ENCODE measurements at places on chromosomes 6 and 20. TPM values are rescaled to one million over a fixed set of nuclear protein-coding genes. Genes with fewer than 3 reads are reported as not detected.

DNA sequence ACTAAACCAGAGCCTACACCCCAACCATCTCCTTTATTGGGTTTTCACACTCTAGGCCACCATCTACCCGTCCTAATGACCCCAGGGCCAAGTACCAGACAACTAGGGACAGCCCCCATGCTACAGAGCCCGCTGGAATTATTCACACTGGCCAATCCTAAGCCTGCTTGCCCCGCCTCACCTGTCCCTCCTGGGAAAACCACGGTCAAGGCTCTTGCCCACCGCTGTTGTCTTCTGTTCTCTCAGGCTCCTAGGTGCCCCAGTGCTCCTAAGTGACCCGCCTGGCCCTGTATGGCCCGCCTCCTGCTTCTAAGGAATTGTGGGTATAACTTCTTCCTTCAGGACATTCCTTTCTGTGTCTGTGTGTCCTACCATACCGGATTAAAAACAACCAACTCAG, 453.4 kb downstream of the CD83 start:
- H3K4me1 ChIP-seq: peaks cover 6% of the 10 kb centered on the region
- DNase-seq: no peak
- H3K4me3 ChIP-seq: no peak overlapping the region
- H3K36me3 ChIP-seq: no peaks in the 10 kb centered on the region

DNA sequence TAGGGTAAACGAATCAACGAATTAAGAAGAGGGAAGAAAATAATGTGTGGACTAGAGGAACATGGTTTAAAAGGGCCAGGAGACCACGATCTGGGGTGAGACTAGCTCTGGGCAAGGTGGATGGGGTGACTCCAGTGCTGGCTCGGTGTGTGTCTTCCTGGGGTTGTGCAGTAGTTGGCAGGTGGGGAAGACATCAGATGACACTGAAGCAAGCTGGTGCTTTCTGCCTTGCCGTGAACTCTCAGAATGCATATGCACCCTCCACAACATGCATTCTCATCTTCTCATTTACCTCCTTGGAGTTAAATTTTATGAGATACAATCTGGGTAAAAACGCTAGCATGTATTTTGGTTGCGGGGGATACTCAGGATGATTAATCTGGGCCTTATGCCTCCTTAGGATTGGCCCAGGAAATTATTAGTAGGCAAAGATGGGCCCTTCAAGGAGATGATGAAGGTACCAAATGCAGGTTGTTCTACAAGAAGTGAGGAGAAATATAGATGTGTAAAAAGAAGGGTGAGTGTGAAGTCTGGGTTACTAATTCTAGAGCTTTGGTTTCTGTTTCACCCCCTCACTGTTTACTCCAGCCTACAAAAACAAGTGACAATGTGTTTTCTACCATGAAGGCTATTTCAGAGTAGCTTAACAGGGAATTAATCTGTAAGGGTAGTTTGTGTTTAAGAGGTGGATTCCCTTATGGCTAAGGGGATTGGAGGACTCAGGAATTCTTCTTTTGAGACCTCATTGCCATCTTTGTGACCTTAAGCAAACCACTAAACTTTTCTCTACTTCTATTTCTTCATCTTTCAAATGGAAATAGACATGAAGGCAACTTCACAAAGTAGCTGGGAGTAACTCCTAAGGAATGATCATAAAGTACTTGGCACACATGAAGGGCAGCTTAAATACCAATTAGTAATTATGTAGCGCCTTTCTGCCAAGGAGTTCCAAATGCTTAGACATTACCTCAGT, 71.0 kb upstream of the SUPT3H start:
- no peak overlapping the region for H3K27ac ChIP-seq
- no peak overlapping the region for H3K4me3 ChIP-seq
- peaks cover 22% of the 10 kb centered on the region for H3K4me1 ChIP-seq
- no peak for DNase-seq
- no peaks in the 10 kb centered on the region for H3K27me3 ChIP-seq
- no peaks in the 10 kb centered on the region for H3K36me3 ChIP-seq

DNA sequence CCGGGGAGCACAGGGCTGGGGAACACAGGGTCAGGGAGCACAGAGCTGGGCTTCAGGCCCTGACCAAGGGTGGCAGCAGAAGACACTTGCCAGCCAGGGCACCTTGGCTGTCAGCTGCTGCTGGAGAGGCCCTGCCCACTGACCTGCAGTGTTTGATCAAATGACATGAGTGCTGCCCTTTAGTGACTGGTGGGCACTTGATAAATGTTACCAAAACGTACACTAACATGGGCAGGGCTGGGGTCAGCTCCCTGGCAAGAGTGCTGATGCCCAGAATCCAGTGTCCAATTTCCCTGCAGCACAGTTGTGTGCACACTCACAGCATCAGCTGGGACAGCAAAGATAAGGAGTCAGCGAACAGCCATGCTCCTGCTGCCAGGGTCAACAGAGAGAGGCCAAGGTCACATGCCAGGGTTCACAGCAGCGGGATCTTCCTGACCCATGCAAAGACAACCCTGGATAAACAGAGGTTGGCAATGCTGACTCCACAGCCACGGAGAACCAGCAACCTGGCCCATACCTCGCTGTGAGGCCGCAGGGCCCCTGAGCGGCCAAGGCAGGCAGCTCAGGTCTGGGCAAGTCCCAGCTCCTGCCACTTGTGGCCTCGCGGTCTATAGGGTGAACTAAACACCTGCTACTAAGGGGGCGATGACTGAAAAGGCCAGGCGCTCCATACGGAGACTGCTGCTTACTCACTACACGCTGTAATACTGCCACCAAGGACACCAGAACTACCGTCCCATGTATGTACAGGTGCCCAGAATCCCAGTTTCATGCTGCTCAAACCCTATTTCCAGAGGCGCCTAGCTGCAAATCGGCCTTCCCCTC, 46.3 kb downstream of the NINL start:
- H3K4me3 ChIP-seq: peak overlapping the region; percentile 62
- H3K4me1 ChIP-seq: no peaks in the 10 kb centered on the region
- H3K27me3 ChIP-seq: no peaks in the 10 kb centered on the region
- DNase-seq: no peak
- no peaks in the 10 kb centered on the region for H3K36me3 ChIP-seq
- H3K27ac ChIP-seq: peak overlapping the region; percentile 50

DNA sequence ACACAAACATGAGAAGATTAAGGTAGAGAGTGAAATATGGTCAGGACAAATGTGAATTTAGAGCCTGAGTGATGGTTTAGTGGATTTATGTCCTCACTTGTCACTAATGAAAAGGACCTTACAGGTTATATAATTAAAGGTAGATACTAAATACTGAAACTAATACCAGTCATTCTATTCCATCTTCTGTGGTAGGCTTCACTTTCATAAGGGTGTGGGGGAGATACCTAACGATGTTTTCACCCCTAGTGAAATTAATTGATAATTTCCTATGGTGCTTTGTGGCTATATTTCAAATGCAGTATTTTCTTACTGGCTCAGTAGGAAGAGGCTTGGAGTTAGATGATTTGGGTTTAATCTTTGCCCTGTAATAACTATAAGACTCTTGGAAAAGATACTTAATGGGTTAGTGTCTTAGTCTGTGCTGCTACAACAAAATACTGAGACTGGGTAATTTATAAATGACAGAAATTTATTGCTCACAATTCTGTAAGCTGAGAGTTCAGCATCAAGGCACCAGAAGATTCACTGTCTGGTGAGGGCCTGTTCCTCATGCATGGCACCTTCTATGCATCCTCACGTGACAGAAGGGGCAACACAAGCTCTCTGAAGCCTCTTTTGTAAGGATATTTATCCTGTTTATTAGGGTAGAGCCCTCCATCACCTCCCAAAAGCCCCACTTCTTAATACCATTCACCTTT, 21.3 kb downstream of the RNF217 start:
- H3K27me3 ChIP-seq: no peaks in the 10 kb centered on the region
- DNase-seq: no peak
- H3K4me1 ChIP-seq: peaks cover 21% of the 10 kb centered on the region
- no peak overlapping the region for H3K27ac ChIP-seq

GRCh38 chr20:6697228-6697972, 70.1 kb upstream of the BMP2 start:
- H3K4me3 ChIP-seq: no peak overlapping the region
- no peak overlapping the region for H3K27ac ChIP-seq
- no peaks in the 10 kb centered on the region for H3K36me3 ChIP-seq
- H3K27me3 ChIP-seq: no peaks in the 10 kb centered on the region
- H3K4me1 ChIP-seq: no peaks in the 10 kb centered on the region

DNA sequence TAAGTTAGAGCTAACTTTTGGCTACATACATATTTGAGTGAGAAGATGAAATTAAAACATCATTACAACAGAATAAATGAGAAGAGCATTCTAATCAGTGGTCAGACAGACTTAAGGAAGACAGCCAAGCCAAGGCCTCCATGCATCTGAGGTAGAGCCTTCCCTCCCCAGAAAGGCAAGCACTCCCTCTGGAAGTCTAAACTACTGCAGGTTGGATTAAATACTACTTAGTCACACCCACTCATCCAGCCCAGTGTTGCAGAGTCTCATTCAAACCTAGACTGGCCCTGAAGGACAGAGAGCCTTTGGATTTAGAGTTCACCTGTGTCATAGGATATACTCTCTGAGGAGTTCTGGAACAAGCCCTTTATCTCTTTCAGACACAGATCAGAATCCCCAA, 29.2 kb downstream of the TMX4 start:
- H3K27ac ChIP-seq: no peak overlapping the region
- H3K36me3 ChIP-seq: no peaks in the 10 kb centered on the region
- no peak overlapping the region for H3K4me3 ChIP-seq
- no peaks in the 10 kb centered on the region for H3K4me1 ChIP-seq

DNA sequence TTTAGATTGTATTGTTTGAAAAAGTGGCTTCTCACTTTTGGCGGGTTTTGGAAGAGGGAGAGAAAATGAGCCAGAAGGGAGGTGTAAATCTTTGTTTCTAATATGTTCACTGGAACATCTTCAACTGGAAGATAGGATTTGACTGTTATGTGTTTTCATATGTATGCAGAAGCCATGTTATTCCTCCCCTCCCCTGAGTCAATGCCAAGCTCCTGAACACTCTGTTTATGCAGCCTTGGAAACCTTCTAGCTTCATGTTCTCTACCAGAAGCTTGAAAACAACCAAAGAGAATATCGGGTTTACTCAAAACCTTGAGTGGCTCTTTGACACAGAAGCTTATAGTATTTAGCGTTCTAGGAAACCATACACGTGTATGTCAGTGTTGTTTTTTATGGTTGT, 279.1 kb downstream of the PRL start:
- no peaks in the 10 kb centered on the region for H3K27me3 ChIP-seq
- DNase-seq: no peak

The PDYN gene
- not detected for total RNA-seq

The FOXA2 gene
- not detected for total RNA-seq

Data from psoas muscle (tissue), 8 donors.